Femur (tissue), 1 donor: ENCODE measurements at places on chromosomes 1 and 21.

- no peak for DNase-seq
Measured at GRCh38 chr1:26915204-26915842, 1.5 kb upstream of the NR0B2 start.

DNA sequence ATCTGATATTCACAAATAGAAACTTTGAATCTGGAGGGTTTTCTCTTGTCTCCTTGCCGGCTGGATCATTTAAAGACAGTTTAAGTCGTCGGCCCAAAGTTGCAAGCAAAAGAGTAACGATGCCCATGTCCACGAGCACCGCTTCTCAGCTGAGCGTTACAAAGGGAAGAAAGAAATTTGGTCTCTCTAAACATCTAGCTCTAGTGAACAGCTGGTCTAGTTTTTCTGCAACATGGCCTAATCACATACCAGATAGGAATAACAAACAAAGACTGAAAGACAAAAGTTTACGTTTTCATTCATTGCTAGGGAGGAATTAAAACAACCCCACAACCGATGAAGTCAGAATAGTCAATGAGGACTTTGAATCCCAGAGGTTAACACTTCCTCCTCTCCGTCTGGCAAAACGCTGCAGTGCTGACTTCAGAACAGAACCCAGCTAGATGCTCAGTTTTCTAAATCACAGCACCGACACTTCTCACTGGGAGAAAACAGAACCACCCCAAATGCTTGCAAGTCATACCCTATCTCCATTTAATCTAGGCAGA is 69.4 kb downstream of the NTPCR start:
- DNase-seq, result no peak

GRCh38 chr1:196877964-196878363 is 9.9 kb upstream of the CFHR4 start:
- DNase-seq, result peak; percentile 22

DNA sequence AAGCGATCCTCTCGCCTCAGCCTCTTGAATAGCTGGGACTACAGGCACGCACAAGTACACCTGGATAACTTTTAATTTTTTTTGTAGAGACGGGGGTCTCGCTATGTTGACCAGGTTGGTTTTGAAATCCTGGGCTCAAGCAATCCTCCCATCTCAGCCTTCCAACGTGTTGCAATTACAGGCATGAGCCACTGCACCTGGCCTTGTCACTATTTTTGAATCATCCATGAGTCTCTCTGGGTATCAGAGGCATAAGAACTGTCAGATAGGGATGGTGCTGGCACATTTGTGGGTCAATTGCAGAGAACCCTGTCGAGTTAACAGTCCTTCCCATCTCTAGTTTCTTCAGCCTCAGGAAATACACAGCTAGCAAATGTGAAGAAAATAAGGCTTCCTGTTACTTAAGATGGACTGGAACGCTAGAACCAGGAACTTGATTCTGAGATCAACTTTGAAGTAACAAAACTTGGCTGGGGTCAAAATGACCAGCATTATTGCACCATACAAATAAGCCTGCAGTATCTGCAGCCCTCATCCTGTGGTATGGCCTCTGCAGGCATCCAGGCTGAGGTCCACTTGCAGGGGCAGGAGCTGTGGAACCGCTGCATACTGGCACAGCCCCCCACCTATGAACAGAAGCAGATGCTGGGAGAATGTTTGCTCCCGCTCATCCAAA is 124.3 kb upstream of the GADD45A start:
- DNase-seq, result no peak

DNA sequence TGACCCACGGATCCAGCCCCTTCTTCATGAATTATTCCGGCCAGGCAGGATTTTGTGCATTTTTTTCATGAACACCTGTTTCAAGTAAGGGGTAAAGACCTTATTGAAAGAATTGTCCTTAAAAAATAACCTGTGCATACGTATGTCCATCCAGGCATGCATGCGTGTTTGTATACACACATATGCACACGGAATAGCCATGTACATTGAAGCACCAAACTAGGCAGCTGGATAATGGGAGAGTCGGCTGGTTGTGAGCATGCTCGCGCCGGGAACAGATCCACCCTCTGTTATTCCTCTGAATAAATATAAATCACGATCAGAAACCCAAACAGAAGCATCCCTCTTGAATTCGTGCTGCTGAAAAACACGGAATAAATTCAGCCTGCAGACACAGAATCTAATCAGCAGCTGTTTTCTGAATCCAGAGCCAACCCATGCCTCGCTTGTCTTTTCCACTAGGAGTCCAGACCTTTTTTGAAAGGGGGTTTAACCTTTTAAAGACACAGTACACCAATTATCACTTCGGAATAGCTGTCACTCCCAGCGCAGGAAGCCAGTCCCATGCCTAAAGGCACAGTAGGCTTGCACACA is at the start of gene HIVEP3:
TSS of gene HIVEP3 (minus strand) at position 473 of the 594 bp plus-strand sequence.
- peak; percentile 39 for DNase-seq

DNA sequence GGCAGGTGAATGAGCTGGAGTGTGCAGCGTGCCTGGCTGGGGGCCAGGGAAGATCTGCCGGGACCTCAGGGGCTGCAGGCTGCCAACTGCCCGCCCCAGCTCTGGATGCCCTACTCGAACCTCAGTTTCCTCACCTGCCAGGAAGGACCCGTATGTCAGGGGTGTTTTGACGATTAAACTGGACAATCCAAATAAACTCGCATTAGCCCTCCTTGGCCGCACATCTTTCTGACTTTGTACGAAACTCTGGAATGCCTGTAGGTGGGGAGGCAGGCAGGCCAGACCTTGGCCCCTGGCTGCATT is 8.3 kb upstream of the ZNF669 start:
- DNase-seq, result no peak

GRCh38 chr1:53559854-53560580 is 100.8 kb downstream of the DMRTB1 start:
- no peak for DNase-seq
